ENCODE measurements at places on chromosomes 3 and 15.

- DNase-seq = no peak
Observed at GRCh38 chr3:197495059-197495455, 60.7 kb downstream of the BDH1 start.

DNA sequence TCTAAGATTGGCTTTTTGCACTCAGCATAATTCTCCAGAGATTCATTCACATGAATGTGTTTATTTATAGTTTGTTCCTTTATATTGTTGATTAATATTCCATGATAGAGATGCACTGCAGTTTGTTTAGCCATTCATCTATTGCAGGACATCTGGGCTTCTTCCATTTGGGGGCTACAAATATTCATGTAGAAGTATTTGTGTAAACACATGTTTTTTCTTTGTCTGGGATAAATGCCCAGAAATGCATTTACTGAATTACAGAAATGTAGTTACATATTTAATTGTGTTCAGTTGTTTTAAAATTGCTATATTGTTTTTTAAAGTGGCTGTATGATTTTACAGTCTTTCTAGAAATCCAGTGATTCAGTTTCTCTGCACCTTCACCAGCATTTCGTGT is 635.0 kb downstream of the ZIC1 start:
- no peak for DNase-seq

DNA sequence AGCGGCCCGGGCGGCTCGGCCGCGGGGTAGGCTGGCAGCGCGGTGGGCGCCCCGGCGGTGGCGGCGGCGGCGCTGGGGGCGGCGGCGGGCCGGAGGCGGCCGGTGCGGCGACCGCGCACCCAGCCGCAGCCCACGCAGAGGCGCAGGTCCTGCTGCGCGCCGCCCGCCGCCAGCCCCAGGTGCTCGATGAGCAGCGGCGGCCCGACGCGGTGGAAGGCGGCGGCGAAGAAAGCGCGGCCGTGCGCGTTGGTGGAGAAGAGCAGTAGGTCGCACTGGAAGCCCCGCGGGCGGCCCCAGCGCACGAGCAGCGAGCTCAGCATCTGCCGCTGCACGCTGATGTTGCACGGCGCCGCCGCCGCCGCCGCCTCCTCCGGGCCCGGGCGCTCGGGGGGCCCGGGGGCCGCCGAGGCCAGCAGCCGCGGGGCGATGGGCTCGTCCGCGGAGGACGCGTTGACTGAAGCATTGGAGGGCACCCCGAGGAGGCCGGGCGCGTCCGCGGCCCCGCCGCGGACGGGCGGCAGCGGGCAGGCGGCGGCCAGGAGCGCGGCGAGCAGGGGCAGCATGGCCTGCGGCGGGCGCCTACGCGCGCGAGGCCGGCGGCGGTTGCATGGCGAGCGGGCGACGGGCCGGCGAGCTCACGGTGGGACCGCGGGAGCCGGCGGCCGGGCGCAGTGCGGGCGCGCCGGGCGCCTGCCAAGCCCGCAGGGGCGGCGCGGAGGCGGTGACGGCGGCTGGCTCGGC is 452 bp downstream of the TMEM158 start:
- no peak for DNase-seq

GRCh38 chr3:141921316-141921715 is 44.9 kb downstream of the ATP1B3 start:
- DNase-seq = no peak

DNA sequence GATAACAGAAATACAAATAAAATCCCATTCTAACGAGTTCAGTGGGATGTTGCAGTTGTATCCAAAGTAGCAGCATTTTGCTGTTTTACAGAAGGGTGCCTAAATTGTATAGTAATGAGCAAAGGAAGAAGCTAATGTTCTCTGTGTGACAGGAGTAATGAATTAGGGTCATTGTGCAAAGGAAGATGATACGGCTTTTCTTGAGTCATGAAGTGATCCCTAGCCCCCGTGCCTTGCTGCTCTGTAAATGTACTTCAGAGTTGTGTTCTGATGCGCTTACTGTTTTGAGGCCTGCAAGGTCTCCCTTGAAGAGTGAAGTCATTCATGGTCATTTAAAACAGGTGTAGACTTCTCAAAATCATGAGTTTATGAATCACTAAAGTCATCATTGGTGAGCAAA is 37.9 kb downstream of the ATP1B3 start:
- DNase-seq = no peak

- no peak for DNase-seq
Observed at GRCh38 chr3:98613616-98614015, 20.2 kb upstream of the CPOX start.

GRCh38 chr3:66200147-66200546 is 20.7 kb upstream of the SLC25A26 start:
- no peak for DNase-seq
